Breast epithelium (tissue), 4 donors: ENCODE measurements at places on chromosomes 3 and 15. TPM values are rescaled to one million over a fixed set of nuclear protein-coding genes. Genes with fewer than 3 reads are reported as not detected.

GRCh38 chr15:72783004-72783639 is 436 bp downstream of the ADPGK start:
- H3K27me3 ChIP-seq: no peaks in the 10 kb centered on the region
- H3K27ac ChIP-seq: peak overlapping the region; percentile 97
- peaks cover 6% of the 10 kb centered on the region for H3K4me1 ChIP-seq
- DNase-seq: peak; percentile 52
- peak overlapping the region; percentile 90 for H3K4me3 ChIP-seq

CPOX gene
- total RNA-seq: 22.1 TPM

- no peak overlapping the region for H3K4me3 ChIP-seq
- H3K36me3 ChIP-seq: no peaks in the 10 kb centered on the region
- DNase-seq: no peak
- no peak overlapping the region for H3K27ac ChIP-seq
Observed at GRCh38 chr3:14429237-14429636, 26.8 kb downstream of the SLC6A6 start.

MKRN3 gene
- total RNA-seq: not detected

DNA sequence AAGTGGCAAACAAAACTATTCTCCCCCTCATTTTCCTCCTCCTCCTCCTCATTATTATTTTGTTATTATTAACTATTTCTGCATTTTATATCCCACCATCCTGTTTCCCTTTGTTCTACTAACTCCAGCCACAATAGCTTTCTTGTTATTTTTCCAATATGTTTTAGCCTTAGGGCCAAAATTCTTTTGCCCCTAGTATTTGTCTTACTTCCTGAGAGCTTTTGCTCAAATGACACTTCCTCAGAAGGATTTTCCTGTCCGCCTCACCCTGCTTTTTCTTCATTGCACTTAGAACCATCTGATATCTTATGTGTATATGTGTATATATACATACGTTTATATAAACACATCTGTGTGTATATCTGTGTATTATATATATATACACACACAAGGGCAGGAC is 32.7 kb upstream of the NUDT16 start:
- H3K4me3 ChIP-seq: no peak overlapping the region
- no peak for DNase-seq
- no peak overlapping the region for H3K27ac ChIP-seq
- H3K36me3 ChIP-seq: no peaks in the 10 kb centered on the region
